ENCODE measurements at places on chromosomes 4 and X. TPM values are rescaled to one million over a fixed set of nuclear protein-coding genes. Genes with fewer than 3 reads are reported as not detected.
A peak's percentile ranks its signal among the peaks of the same experiment; 100 is the strongest.

The MUC7 gene
- total RNA-seq, result not detected

The FABP2 gene
- not detected for total RNA-seq

The GABRG1 gene
- total RNA-seq, result not detected

The ADGRG4 gene
- total RNA-seq, result not detected

The BEX2 gene
- 56.9 TPM for total RNA-seq

The CT45A1 gene
- not detected for total RNA-seq

The SRPK3 gene
- 2.1 TPM for total RNA-seq

The BEX1 gene
- total RNA-seq, result 2.7 TPM

The SPRY1 gene
- total RNA-seq, result 72.5 TPM

DNA sequence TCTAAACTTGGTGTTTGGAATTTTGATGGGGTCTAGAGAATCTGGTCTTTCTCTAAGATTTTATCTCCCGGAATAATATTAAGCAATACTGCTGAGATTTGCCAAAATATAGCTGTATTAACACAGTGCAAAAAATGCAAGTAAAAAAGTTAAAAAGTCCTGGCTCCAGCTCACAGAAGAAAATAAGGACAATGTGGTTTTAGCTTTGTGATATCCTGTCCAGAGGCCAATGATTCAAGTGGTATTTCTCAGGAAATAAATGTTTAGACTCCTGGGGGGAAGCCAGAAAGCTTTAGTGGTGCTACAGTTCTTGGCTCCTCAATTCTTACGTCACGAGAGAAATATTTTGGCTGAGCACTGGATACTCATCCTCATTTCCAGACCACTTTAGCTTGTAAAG lies 40.9 kb upstream of the IL13RA2 start:
- DNase-seq, result no peak

DNA sequence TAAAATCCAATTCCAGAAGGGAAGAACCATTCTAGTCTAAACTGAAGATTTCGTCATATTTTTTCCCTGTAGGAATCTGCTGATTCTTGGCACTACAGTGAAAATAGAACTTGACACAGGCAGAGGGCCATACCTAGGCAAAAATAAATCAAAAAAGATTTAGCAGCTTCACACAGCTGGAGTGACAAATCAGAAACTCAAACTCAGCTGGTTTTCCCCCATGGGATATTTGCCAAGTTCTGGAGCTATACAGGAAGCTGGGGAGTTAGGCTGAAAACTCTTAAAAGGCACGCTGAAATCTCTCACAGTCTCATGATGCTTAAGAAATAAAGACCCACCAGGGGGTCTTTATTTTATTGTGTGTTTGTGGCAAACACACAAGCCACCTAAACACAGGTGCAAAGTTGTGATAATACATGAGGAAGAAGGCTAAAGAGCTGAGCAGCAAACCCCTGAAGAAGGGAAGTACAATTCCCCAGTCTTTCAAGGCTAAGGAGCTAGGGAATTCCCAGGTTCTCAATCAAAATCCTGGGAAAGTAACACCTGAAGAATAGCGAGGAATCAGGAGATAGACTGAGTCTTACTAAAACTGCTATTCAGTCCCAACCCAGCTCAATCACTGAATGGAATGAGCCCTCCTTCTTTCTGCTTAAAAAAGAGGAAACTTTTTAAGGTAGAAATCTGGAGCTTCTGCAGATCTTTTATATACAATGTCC lies 32.1 kb upstream of the BEND2 start:
- no peak for DNase-seq

- no peak for DNase-seq
Measured at GRCh38 chrX:48689208-48689920, 5.8 kb downstream of the WAS start.

DNA sequence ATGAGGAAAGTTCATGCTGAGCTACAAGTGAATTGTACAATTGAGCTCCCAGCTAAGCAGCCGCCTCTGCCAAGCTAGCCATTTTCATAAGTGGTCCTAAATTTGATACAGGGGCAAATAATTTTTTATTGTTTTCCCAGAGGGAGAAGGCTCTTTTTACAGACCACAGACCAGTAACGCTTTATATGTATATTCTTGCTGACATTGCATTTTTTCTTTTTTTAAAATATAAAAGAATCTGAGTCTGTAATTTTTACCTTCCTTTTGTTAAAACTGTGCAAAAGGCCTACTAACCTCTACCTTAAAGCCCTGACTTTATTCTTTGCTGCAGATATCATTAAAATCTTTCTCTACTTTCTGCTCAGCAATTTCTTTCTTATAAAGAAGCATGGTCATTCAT lies 501.2 kb upstream of the INTU start:
- no peak for DNase-seq

GRCh38 chr4:38062776-38063097 lies 102.5 kb downstream of the PTTG2 start:
- no peak for DNase-seq

DNA sequence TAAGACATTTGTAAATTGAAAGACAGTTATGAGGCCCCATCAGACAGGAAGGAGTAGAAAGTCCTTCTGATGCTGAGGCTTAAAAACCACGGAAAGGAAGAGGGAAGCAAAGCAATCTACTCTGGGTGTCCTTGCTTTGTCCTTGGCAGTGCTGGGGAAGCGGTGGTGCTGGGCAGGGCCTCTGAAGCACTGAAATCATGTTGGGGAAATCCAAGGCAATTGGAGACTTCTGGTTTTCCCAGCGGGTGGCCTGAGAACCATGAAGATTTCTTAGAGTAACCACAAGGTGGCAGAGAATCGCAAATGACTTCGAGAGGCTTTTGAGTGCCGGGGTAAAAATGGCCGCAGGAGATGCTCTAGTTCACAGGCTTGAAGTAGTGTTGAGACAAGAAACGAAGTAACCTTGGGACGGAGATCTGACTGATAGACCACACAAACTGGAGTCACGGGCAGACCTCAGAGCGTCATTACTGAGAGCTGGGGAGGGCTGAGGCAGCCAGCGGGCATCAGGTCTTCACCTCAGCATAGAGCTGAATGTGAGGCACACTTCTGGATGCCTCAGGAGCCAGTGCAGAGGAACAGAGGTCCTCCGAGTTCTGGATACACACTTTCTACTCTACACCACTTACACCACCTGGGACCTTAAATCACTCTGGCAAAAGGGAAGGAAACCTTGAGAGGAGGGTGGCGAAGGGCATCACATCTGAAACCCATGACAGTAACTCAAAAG lies 130.7 kb upstream of the GPRIN3 start:
- peak; percentile 60 for DNase-seq

- DNase-seq, result no peak
Measured at GRCh38 chr4:47334652-47335051, 128.8 kb downstream of the COMMD8 start.

- DNase-seq, result no peak
Measured at GRCh38 chr4:142698552-142698951, 147.5 kb downstream of the INPP4B start.

- no peak for DNase-seq
Measured at GRCh38 chrX:21798677-21799219, 40.7 kb upstream of the MBTPS2 start.

DNA sequence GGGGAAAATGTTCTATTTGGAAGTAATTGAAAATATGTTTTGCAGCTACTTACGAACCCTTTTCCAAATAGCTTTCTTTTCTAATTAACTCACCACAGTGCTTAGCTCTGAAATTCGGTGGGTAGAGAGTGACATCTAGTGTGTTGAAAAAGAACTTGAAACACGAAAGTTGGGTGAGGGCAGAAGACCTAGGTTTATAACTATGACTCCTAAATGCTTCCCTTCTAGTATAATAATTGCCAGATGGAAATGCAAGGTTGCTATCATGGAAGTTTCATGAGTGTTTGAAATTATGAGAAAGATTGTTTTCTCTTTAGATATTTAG lies 77.3 kb upstream of the NOCT start:
- DNase-seq, result no peak

- DNase-seq, result no peak
Measured at GRCh38 chr4:114866901-114867670, 246.3 kb downstream of the NDST4 start.

DNA sequence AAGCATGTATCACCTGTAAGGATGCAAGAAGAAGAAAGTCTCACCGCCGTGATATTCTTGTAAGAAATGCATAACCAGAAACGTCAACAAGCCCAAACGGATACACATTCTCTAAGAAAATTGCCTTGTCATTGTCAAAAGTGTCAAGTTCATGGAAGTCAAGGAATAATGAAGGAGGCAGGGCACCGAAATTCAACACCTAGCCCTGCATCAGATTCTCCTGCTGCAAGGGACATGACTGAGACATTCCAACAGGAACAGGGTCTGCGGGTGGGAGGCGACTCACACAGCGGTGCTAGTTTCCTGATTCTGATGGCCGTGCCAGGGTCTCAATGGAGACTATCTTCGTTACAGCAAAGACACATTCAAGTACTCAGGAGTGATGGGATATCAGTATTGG lies 26.7 kb downstream of the IRF2 start:
- DNase-seq, result no peak
